ENCODE measurements at places on chromosomes 1 and 21.

GRCh38 chr1:2967881-2968280 is 53.4 kb upstream of the ACTRT2 start:
- no peak for DNase-seq

GRCh38 chr1:91876040-91876470 is 9.9 kb downstream of the TGFBR3 start:
- DNase-seq, result no peak

DNA sequence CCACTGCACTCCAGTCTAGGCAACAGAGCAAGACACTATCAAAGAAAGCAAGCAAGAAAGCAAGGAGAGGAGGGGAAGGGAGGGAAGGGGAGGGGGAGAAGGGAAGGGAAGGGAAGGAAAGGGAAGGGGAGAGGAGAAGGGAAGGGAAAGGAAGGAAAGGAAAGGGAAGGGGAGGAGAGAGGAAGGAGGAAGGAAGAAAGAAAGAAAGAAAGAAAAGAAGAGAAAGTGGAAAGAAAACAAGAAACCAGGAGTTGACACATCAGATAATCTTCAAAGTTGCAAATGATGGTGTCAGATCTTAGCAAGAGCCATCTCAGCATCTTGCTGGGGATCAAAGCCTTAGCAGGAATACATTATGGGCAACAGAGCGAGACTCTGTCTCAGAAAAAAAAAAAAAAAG is 14.9 kb upstream of the CDA start:
- DNase-seq, result no peak

- peak; percentile 1 for DNase-seq
Measured at GRCh38 chr21:32206631-32207405, 72.0 kb downstream of the MIS18A start.
